ENCODE measurements at places on chromosomes 1 and 21. TPM values are rescaled to one million over a fixed set of nuclear protein-coding genes. Genes with fewer than 3 reads are reported as not detected.

DCAF6 gene
- total RNA-seq = 218 TPM

GRCh38 chr1:183834568-183834967, 29.6 kb downstream of the RGL1 start:
- DNase-seq = no peak

GRCh38 chr1:145701306-145701862, 5.8 kb downstream of the PDZK1 start:
- no peak for DNase-seq

DNA sequence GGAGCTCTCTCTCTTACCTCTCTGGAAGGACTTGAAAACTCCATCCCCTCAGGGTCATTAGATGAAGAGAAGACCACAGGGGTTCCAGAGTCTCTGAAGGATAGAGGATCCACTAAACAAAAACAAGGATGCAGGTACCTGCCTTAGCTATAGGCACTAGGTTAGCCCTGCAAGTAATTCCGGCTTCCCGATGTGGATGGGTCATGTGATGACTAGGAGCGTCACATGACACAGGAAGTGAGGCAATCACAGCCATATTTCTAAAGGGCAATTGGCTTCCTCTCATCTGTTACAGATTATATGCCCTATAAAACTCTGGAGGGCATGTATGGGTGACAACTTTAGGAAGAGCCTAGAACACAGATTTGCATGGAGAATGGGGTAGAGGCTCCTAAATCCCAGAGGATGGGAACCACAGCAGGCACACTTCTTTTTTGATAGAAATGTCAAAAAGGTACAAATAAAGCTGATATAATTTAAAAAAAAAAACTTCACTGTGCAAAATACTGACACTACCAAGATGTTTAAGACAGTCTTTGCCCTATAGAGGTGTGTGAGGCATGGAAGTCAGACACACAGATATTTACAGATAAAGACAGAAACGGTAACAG, 14.1 kb downstream of the ENTREP3 start:
- peak; percentile 80 for DNase-seq

FASLG gene
- total RNA-seq = not detected

DIRAS3 gene
- 11.6 TPM for total RNA-seq

- DNase-seq = no peak
Observed at GRCh38 chr21:18204931-18205330, 39.7 kb upstream of the CHODL start.

DNA sequence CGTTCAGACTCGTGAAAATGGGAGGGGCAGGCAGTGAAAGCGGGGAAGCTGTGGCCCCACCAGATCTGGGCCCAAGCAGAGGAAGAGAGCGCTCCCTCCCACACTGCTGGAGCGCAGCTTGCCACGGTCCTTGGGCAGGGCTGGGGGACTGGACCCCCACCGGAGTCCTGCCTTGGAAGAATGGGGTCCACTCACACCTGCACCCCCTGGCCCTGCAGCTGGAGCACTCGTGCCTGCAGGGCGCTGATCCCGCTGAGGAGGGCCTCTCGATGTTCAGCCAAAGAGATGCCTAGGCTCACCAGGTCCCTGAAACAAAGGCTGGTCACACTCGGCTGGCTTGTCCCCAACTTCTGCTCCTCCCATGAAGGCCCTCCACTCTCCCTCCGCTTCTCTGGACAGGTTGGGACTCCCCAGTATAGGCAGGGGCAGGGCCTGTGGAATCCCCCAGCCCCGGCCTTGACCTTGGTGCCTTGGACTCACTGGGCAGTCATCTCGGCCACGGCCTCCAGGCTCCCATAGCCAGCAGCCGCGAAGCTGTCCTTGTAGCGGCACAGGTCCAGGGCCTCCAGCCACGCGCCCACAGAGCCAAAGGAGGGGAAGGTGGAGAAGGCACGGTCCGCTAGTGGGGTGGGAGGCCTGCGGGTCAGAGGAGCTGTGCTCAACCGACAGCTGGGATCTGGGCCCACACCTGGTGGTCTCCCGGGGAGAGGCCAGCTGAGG, 26.0 kb downstream of the CDCA8 start:
- no peak for DNase-seq

KCNJ15 gene
- total RNA-seq = 2.1 TPM
